Stimulated activated CD8-positive, alpha-beta memory T cell treated with anti-CD3 and anti-CD28 coated beads, Interleukin-15, amount 100 ng/mL, for 24 hours (primary cell): ENCODE measurements at places on chromosomes 12 and 14.

DNA sequence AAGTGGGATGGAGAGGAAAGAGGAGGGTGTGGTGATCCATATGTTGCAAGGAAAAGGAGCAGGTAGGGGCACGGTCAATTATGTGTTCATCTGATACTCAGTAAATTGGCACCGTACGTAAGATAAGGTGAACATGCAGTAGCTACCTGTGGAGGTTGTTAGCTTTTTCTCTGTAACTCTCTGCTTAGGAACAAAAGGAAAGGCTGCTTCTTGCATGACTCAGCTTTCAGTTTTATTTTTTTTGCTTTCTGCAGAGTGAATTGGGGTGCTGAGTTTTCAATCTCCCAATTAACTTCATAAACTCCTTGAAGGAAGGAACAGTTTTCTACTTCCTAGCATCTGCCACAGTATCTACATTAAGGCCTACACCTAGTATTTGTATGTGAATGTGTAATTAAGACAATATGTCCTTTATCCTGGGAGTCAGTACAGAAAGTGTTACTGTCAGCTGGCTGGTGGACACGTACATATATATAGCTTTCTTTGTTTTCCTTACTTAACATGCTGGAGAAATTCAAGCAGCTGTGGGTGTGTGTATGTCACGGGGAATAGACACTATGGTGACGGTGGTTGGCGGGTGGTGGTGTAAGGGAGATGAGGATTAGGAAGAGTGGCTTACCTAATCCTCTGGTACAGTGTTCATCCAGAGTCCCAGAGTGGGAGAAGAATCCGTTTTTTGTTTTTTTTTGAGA, 40.1 kb upstream of the WNK1 start:
- no peak for DNase-seq

DNA sequence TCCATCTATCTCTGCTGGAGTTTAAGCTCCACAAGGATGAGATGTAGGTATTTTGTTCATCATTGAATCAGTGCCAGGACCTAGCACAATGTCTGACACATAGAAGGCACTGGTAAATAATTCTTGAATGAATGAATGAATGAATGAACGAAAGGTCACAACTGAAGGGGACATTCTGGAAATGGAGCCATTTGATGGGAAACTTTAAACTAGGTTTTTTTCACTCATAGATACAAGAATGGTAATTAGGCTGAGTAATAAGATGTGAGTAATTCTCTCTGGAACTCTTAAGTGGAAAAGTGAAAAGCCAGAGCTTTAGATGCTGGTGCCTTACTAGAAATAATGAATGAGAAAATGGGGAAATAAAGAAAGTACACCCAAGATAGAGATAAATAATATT, 44.3 kb downstream of the SCN8A start:
- DNase-seq, result no peak

GRCh38 chr12:67996347-67996746, 7.1 kb downstream of the IFNG-AS1 start:
- DNase-seq, result no peak

DNA sequence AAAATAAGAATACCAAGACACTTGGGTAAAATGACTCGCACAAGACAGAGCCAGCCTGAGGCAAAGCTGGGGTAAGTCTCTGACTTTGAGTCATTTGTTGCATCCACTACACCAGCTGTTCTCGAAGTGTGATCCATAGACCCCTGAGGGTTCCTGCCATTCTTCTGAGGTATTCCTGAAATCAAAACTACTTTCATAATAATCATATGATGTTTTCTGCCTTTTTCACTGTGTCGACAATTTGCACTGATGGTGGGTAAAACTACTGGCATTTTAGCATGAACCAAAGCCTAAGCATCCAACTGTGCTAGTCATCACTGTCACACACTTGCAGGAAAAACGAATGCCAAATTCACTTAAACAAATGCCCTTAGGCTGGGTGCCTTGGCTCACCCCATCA, 135.5 kb upstream of the FUT8 start:
- DNase-seq, result no peak

DNA sequence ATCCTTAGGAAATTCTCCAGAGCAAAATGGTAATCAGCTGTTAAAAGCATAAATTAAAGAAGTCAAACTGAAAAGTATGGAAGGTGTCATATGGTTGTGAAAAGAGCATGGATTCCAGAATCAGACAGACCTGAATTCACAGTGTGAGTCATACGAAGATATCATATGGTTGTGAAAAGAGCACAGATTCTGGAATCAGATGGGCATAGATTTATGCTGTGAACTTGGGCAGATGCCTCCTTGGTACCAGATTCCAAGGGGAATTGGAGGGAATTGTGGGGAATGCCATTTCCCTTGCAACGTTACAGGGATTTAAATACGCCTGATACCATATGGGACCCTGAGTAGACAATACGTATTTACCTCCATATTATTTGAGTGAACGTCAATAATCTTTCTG, 183.7 kb downstream of the GALC start:
- no peak for DNase-seq

DNA sequence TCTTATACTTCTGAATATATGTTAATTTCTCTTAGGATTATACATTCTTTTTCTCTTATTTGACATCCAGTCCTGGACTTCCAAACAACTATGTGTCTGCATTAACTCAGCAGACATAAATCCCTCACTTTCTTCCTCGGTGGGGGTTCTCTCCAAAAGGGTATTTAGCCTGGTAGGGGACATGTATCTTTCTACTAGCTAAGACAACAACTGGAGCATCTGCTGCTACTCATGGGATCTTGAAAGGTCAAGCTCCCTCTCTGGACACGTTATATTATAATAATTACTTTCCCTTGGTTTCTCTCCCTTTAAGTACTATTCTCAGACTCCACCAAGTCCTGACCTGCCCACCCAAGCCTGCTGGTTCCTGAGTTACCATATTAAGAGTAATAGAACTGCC, 983.7 kb upstream of the FLRT2 start:
- no peak for DNase-seq

GRCh38 chr12:117692512-117692911, 276.3 kb downstream of the KSR2 start:
- DNase-seq, result no peak

- DNase-seq, result peak; percentile 50
Measured at GRCh38 chr14:90820958-90821357, 4.7 kb upstream of the TTC7B start.
